NCI-H69 (cell line): ENCODE measurements at places on chromosomes 2 and 18.
A peak's percentile ranks its signal among the peaks of the same experiment; 100 is the strongest.

DNA sequence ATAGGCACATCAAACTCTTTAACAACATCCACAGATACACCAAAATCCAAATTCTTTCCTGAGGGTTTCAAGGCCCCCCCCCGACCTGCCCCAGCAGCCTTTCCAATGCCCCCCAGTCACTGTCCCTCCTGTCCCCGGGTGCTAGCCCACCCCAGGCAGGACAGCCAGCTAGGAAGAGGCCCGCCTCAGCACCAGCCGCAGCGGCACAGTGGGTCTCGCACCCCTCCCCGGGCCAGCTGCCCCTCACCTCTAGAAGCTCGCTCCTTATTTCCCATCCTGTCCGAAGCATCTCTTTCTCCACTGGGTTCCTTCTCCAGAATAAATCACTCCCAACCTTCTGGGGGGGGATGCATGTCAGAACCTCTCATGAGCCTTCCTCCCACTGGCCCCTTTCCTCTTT, 69.4 kb downstream of the FBXO15 start:
- DNase-seq, result no peak

- DNase-seq, result peak; percentile 85
Measured at GRCh38 chr2:190979906-190980629, 33.9 kb downstream of the STAT1 start.

- DNase-seq, result no peak
Measured at GRCh38 chr2:239222312-239222660, 178.5 kb downstream of the HDAC4 start.

DNA sequence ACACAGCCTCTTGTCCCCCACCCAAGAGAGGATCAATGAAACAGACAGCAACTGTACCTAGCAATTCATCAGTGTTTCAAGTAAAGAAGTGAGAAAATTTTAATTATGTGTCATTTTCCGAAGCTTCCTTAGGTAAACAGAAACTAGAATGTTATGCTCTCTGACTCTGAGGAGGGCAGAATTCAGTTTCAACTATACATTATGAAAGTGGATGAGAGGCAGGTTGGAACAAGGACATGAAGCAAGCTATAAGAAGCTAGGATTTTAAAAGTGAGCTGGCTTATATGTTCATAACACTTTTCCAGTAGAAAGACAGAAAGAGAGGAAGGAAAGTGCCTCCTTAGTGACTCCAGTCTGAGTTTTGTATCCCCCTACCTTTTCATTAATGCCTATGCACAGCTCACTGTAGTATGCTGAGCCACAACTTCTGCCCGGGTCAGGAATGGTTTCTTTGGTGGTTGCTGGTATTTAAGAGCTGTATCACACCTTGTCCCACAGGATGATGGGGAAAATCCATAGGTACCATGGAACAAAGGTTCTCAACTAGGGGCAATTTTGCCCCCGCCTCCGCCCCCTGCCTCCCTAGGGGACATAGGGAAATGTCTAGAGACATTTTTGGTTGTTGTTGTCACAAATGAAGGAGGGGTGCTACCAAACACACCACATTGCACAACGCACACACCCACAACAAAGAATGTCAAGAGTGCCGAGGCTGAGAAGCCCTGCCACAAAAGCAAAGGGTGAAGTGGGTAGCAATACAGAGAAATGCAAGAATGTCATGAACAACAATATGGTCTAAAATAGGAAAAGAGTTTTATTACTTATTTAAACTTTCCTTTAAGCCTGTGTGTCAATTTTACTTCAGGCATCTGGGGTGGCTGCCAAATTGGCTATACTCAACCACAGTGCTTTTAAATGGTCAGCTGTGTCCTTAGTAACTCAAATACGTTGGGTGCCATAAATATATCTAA, 161.0 kb upstream of the ZFP36L2 start:
- peak; percentile 2 for DNase-seq

DNA sequence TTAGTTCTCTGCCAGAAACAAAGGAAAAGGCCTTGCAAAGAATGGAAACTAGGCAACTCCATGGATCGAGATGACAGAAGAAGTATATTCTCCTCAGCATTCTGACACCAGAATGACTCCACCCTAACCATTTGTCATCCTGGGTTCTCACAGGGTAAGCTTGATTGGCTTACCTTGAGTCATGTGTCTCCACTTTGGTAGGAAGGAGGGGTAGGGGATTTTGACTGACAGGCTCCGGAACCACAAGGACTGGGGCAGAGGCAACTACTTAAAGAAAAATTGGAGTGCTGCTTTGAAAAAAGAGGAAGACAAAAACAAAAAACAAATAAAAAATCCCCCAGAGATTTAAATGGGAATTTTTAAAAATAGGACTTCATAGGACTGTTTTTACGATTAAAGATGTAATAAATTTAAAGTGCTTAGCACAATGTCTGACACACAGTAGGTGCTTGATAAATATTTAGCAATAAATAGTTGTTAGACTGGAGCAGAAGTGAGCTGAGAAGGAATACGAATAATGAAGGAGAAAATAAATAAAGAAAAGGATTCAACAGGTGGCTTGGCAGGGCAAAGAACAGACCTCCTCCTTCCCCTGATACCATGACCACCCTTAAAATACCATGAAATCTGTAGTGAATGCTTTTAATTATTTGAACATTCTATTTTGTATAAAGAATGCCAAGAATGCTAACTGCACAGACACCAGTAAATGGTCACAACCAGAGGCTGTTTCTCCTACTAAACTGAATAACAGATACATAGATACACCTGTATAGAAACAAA, 230.2 kb downstream of the CDCA7 start:
- DNase-seq, result no peak

DNA sequence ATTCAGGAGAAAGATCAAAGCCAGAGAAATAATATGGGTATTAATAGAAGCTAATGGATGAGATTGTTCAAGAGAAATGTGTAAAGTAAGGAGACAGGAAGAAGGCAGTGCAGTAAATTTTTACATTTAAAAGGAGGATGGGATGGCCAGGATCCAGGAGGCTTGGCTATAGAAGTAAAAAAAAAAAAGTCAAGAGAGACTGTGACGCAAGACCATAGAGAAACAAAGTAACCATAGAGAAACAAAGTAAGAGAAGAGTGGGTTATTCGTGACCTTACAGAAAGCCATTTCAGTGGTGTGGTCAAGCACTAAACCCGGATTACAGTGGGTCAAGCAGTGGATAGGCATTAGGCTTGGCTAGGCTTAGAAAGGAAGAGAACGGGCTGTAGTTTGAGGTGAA, 10.5 kb upstream of the FAM171B start:
- DNase-seq, result no peak

GRCh38 chr18:57890266-57890665, 87.2 kb upstream of the ATP8B1 start:
- DNase-seq, result no peak

DNA sequence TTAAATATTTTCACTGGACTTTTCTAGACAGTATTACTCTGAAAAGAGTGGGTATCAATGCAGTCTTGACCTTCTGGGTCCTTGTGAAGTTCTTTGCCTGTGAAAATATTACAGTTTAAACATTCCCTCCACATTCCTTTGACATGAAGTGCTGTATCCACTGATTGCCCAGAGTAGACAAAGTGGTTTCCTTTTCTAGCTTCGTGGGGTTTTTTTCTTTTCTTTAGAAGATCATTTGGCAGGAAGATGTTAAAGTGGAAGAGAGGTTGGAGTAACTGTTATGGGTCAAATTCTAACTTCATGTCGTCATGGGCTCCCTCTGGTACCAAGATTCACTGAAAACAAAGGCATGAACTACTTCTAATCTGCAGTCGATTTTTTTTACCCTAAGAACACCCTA, 496.9 kb downstream of the EPHA4 start:
- DNase-seq, result no peak

GRCh38 chr2:218659258-218659987, at the start of the genes BCS1L and ZNF142:
Gene BCS1L, plus strand, starts transcription at chr2:218659683. Its CDS starts 1,305 bp downstream, at chr2:218660988.
Gene ZNF142, minus strand, starts transcription at chr2:218659623. Its CDS starts 3,194 bp downstream, at chr2:218656429.
- DNase-seq, result peak; percentile 92

- DNase-seq, result peak; percentile 17
Measured at GRCh38 chr2:230714136-230714480, 1.5 kb downstream of the CAB39 start.

DNA sequence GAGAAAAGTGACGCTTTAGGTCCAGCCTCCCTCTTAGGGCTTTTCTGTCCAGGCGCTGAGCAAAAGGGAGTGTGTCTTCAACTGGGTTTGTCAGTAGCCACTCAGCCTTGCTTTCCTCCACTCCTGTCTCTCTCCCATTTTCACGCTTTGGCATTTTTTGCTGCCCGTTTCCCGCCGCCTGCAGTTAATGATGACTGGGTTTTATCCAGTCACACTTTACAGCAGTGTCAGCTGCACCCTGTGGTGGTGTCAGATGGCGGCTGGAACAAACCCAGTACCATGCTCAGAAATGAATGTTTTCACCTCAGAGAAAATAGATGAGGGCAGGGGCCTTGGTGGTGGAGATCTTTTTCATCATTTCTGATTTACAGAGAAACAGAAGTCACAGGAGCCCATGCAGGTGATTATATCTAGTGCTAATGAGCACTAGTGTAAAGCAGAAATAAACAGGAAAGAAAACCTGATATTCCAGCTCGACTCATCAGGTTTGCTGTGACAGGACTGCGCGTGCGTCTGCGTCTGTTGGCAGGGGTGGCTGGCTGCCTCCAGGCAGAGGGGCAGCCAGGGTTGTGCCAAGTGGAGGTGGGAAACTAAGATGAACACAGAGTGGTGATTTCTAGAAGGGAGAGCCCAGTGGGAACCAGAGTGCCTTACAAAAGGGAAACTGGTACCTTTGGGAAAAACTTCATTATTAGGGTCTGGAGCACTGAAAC, 139.9 kb downstream of the TANC1 start:
- DNase-seq, result no peak
